ENCODE measurements at places on chromosomes 5 and 9.

DNA sequence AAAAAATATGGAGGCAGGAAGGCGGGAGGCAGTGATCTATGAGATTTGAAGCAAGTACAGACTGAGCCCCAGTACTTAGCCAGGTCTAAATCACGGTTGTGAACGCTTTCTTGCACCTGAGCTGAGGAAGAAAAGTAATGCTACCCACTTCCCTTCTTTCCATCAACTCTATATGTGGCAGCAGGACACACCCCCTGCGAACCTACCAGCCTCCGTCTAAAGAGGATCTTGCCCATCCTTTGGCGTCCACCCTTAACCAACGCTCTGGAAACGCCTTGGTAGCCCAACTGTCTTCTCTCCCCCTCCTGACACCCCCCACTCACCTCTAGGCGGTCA, 545 bp downstream of the HMGCS1 start:
- no peak for DNase-seq

GRCh38 chr5:15786326-15786725, 286.3 kb downstream of the FBXL7 start:
- DNase-seq, result no peak

DNA sequence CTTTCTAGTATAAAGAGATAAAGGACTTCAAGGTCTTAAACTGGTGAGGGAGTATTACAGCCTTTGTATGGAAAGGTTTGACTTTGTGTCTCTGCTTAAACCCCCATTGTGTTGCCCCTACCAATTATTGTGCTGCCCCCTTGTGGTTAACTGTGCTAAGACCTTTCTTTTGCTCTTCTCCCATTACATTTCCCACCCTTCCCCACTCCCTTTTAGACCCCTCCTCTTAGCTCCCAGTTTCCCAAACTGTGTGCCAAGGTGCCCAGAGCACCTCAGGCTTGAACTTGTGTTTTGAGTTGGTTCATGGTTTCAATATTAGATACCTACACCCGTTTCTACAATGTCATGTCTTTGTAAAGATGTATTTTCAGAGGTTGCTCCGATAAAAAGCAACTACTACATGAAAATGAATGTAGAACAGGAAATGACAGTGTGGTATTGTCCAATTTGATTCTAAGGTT, 2.9 kb downstream of the JAK2 start:
- DNase-seq, result no peak

DNA sequence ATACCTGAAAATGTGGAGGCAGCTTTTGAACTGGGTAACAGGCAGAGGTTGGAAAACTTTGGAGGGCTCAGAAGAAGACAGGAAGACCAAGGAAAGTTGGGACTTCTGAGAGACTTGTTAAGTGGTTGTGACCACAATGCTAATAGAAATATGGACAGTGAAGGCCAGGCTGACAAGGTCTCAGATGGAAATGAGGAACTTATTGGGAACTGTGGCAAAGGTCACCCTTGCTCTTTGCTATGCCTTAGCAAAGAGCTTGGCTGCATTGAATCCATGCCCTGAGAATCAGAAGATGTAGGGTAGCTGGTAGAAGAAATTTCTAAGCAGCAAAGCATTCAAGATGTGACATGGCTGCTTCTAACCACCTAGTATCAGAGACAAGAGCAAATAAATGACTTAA, 244.4 kb upstream of the ADRA1B start:
- DNase-seq, result no peak

- DNase-seq, result no peak
Measured at GRCh38 chr9:127706836-127707241, at the start of gene CFAP157. Gene CFAP157 (plus strand): TSS chr9:127706988. CDS start chr9:127707032, 44 bp downstream.

GRCh38 chr9:36218011-36218410, 27.3 kb downstream of the CLTA start:
- no peak for DNase-seq

DNA sequence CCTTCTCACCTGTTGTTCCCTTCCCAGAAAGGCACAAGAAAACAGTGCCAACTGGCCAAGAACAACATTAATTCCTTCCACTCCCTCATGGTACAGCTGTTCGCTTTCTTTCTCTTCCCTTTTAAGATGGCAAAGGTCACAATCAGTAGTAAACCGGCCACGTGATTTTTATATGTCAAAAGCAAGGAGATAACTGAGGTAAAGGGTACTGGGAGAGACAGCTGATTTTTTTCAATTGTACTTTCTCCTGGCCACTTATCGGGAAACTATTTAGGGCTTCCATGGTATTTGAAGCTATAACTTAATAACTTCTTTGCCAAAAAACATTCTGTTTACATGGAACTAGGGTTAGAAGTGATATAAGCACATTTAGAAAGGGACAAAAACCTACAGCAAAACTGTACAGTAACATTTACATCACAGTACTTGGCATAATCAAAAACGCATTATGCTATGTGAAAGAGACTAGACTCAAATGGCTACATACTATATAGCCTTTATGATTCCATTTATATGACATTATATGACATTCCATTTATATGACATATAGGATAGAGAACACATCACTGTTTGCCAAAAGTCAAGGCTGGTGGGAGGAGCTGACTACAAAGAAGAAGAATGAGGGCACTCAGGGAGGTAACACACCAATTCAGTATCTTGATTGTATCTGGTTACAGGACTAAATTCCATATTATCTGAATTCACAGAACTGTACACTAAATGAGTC, 24.8 kb downstream of the PLPP1 start:
- DNase-seq, result no peak

Data from cortex of kidney (tissue), 1 donor.